ENCODE measurements at places on chromosomes 5 and 9.

GRCh38 chr5:136639616-136640015 is 274.3 kb upstream of the TRPC7 start:
- DNase-seq = no peak

DNA sequence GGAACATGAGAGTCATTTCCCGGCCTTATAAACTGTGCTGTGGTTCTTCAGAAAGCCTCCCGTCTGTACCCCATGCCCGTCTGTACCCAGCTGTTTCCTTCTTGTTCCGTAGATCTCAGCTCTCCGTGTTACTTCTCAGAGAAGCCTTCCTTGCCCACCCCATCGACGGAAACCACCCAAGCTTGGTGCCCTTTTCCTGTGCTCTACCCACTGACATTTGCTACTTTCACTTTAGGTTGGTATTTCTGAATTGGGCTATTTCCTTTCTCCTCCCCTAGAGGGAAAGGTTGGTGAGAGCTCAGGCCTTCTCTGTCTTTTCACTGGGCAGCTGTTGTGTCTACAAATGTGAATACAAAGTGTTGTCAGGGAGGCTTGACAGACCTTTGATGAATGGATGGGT is 764.5 kb upstream of the ADAMTS16 start:
- no peak for DNase-seq

GRCh38 chr9:4815381-4815956 is 22.7 kb downstream of the RCL1 start:
- DNase-seq = no peak

DNA sequence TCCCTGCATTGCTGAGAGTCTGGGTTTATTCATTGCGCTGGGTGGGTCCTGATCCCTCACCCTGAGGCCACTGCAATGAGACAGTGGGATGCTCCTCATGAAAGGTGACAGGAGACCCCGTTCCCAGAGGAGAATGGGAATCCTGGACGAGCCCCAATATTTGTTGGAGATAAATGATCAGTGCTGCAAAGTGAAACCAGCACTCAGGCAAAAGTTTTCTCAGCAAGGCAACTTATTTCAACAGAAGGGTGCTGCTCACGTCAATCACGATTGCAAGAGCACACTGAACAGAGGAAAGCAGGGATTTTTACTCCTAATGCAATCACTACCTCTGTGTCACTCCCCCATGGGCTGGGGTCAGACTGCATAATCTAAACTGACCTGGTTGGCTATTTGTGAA is 110.2 kb upstream of the MAMDC2 start:
- DNase-seq = no peak

DNA sequence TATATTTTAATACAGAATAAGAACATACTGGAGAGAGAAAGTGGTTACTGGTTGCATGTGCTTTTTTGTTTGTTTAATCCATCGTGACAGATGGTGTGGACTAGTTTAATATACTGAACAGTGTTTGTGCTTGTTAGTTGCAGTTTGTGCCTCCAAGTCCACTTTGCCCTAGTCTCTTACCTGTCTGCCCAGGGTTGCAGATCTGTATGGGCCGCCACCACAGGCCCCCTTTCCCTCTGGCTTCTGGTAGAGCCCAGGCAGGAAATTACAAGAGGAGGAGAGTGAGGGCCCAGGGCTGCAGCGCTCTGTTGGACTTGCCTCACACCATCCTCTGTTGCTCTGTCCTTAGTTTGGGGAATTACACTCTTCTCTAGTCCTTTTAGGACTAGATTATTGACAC is 166.4 kb downstream of the KDM4C start:
- no peak for DNase-seq

DNA sequence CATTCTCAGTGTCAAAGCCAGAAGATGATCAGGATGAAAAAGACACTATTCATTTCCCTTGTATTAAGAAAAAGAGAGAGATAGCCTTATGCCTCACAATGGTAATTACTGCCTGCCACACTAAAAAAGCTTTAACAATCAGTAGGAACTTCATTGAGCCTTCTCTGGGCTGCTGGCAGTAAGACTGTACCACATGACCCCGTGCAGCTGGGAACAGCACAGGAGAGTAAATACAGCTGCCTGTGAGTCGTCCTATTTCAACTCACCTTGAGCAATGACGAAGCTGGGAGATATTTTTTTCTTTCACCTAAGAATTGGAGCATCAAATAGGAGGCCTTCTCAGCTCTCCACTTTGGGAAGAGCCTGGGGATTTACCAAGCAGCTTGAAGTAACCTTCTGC is 316.3 kb downstream of the GABRB2 start:
- DNase-seq = peak; percentile 88

GRCh38 chr5:135025730-135026644 is 8.0 kb downstream of the PITX1 start:
- no peak for DNase-seq

DNA sequence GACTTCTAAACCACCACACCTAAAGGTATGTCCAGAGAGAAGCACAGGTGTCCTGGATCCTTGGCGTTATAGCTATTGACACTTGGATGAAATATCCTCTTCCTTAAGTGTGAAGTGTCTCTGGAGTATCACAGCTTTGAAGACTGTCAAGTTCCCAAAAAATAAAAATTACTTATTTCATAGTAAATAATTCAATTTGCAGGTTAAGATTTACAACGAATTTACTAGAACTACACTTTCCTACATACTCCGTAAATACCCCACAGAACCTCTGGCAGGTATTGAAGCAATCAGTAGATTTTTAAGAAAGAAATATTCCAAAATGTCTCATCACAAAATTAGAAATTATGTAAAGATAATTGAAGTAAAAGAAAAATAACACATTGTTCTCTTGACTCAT is 27.1 kb upstream of the POC5 start:
- DNase-seq = no peak

GRCh38 chr9:97571664-97572063 is 61.5 kb downstream of the TSTD2 start:
- DNase-seq = no peak

- DNase-seq = no peak
Measured at GRCh38 chr5:150448952-150449516, 505 bp downstream of the RPS14 start.

DNA sequence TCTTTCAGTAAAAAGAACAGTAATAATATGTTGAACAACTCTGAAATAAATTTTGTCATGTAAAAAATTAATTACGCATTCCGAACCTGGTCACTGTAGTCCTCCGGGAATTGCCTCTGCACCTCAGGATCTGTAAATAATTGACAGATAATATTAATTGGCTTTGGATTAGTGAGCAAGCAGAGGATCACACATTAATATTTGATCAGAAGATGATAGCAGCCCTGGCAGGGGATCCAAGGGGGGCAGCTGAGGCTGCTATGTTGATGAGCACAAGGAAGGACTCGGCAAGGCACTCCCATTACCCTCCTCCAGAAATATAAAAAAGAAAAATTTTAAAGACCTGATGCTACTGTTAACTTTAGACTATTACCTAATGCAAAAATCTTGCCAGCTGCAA is 137.4 kb downstream of the DENND1A start:
- no peak for DNase-seq

DNA sequence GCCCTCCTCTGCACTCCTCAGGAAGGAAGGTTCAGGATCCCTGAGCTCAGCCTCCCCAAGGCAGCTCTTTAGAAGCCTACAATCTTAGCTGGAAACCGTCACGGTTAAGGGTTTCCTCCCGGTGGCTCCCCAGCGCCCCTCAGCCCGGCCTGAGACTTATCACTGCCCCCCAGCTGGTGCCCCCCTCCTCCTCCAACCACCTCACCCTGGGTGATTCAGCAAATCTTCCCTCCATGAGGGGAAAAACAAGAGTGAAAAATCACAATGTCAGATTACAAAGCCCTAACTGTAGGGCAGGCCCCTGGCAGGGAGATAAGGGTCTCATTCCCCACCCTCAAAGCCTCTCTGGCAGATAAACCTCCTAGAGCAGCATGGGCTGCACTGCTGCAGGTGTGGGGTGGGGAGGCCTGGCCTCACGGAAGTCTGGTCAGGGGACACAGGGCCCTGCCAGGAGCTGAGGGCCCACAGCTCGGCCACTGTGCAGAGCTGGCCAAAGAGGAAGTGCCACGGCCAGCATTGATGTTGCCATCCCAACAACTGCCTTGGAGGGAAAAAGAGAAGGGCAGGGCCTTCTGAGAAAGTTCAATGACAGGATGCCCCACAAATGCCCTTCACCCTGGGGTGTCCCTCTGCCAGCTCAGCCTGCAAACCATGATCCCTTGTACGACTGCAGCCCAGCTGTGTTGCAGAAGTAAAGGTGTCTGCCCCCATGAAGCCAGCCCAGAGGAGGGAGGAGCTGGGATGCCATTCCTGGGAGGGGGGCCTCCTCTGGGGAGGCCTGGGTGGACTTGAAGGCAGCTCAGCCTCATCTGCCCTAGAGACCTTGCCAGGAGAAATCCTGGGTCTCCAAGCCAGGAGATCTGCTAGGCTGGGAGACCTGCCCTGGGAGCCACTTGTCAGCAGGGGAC is 25.9 kb downstream of the GFI1B start:
- no peak for DNase-seq

GRCh38 chr9:126424511-126424910 is 97.9 kb downstream of the MVB12B start:
- no peak for DNase-seq

- DNase-seq = peak; percentile 10
Measured at GRCh38 chr5:3594510-3595005, 1.1 kb upstream of the IRX1 start.

DNA sequence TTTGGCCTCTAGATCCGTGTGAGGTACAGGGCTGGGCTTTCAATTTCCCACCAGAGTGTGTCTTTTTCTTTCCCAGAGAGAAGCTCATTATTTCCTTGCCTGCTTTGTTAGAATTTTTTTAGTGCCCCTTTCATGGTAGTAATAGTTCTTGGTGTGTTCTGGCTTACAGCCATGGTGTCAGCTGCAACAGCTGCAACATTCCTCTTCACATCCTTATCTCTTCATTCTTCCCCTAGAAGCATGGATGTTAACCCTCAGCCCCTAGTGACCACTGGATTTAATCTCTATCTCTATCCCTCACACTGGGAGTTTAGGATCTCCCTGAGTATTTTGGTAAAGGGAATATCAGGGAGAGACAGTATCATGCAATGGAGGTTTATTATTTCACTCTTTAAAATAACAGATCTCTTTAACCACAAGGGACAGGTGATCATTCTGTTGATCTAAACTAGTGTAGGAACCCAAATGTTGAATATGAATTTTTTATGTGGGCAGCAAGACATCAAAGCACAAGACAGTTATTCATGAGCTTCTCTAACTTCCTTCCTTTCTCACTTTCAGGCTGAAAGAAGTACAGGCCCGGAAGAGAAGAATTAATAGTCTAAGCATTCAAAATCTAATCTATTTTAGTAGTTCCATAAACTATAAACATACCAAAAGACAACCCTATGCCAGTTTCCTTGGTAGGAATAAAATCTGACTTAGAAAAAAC is 160.2 kb downstream of the FAM170A start:
- DNase-seq = no peak

DNA sequence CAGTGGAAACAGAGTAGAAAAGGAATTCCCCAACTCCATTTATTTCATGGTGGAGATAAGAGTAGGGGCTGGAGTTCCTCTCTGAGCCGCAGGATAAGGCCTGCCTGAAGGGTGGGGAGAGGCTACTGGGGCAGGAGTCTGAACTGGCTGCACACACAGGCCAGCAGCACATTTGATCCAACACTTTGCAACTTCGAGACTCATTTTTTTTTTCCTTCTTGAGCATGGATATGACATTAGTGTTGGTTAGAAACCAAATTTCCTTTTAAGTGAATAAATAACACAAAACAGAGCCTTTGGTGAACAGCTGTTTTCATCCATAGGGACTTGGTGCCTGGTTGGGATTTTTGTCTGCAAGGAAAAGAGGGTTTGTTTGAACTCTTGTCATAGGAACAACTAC is 76.6 kb downstream of the RALGPS1 start:
- DNase-seq = no peak

- DNase-seq = no peak
Measured at GRCh38 chr5:176874198-176874780, 24.9 kb downstream of the HK3 start.

GRCh38 chr9:92608909-92609445 is 61.0 kb downstream of the IPPK start:
- DNase-seq = peak; percentile 67

DNA sequence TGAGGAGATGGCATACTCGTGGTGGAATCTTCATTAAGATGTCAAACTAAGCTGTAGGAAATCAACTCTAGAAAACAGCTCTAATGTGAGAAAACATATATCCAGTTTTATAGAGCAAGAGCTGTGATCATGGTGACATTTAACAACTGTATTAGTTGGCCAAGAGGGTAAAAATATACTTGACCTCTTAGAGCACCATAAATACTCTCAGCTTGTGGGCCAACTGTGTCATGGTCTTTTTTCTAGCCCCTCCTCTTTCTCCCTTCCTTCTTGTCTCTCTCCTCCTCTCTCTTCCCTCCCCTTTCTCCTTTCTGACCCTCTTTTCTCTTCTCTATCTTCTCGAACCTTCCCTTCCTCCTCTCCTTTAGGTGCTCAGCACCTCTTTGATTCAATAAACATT is 54.7 kb downstream of the TMC1 start:
- DNase-seq = no peak

Data from NCI-H345 (cell line).